Effector memory CD8-positive, alpha-beta T cell (primary cell): ENCODE measurements at places on chromosomes 3 and 15.

GRCh38 chr3:101066711-101067129 lies 73.5 kb upstream of the ABI3BP start:
- DNase-seq, result no peak

DNA sequence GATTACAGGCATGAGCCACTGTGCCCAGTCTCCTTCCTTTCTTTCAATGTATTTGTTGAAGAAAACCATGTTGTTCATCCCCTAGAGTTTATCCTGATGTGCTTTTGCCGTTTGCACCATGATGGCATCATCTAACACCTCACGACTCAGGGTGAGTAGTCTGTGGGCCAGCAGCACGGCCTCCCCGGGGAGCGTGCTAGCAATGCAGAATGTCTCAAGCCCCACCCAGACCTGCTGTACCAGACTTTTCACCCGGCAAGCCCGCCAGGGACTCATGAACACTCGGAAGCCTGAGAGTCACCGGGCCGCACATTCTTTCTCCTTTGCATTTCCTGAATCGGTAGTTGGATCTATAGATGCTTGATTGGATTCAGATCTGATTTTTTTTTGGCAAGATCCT lies 64.6 kb downstream of the RPN1 start:
- no peak for DNase-seq

- DNase-seq, result no peak
Observed at GRCh38 chr15:89307791-89308190, 26.8 kb downstream of the POLG start.

- DNase-seq, result no peak
Observed at GRCh38 chr15:70262591-70263274, 165.0 kb upstream of the TLE3 start.

- DNase-seq, result no peak
Observed at GRCh38 chr15:68538311-68538710, 40.5 kb upstream of the CORO2B start.
